ENCODE measurements at places on chromosomes 3 and 15. TPM values are rescaled to one million over a fixed set of nuclear protein-coding genes. Genes with fewer than 3 reads are reported as not detected.

Gene ABI3BP
- total RNA-seq: 1.5 TPM

Gene PPM1L
- total RNA-seq: 0.91 TPM

Gene SAXO2
- 2.2 TPM for total RNA-seq

Gene SHC4
- total RNA-seq: 0.92 TPM

Gene CP
- total RNA-seq: 5.7 TPM

Gene GXYLT2
- 1.1 TPM for total RNA-seq

Gene SLC12A1
- not detected for total RNA-seq

Gene BUB1B
- total RNA-seq: 25.8 TPM

Gene ANKUB1
- not detected for total RNA-seq

Gene MYO1E
- 313 TPM for total RNA-seq

Gene ERC2
- not detected for total RNA-seq

Gene CYB561D2
- total RNA-seq: 21.5 TPM
